ENCODE measurements at places on chromosomes 12 and 14.

DNA sequence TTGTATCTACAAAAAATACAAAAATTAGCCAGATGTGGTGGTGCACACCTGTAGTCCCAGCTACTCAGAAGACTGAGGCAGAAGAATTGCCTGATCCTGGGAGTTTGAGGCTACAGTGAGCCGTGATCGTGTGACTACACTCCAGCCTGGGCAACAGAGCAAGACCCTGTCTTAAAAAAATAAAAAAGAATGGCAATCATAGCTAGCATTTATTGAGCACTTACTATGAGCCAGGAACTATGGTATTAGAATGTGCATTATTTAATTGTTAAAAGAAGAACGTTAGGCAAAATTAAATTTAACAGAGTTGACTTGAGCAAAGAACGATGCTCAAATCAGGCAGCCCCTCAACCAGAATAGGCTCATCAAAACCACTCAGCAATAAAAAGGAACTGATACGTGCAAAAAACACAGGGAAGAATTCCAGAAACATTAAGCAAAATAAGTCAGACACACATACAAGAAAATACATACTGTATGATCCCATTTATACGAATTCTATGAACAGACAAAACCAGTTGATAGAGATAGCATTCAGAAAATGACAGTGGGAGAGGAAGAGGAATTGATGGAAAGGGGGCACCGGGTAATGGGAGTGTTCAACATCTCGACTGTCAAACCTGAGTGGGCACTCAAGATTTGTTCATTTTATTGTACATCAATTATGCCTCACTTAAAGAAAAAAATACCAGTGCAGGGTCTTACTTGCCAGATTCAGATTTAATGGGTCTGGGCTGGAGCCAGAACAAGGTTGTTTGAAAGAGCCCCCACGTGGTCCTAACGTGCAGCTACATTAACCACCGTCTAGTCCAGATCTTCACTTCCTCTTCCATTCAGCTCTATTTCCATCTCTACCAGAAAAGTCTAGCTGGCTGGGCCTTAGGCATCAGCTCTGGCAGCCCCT, 8.0 kb downstream of the SCNN1A start:
- DNase-seq = no peak

- no peak for DNase-seq
These were observed 19.3 kb downstream of the FMNL3 start for GRCh38 chr12:49687941-49688340.

GRCh38 chr14:53619691-53620231, 336.9 kb downstream of the BMP4 start:
- DNase-seq = no peak

GRCh38 chr14:61321385-61322010, at the start of gene PRKCH:
TSS of gene PRKCH (plus strand) at chr14:61321579. CDS start at chr14:61322102, 523 bp downstream.
- DNase-seq = peak; percentile 83

DNA sequence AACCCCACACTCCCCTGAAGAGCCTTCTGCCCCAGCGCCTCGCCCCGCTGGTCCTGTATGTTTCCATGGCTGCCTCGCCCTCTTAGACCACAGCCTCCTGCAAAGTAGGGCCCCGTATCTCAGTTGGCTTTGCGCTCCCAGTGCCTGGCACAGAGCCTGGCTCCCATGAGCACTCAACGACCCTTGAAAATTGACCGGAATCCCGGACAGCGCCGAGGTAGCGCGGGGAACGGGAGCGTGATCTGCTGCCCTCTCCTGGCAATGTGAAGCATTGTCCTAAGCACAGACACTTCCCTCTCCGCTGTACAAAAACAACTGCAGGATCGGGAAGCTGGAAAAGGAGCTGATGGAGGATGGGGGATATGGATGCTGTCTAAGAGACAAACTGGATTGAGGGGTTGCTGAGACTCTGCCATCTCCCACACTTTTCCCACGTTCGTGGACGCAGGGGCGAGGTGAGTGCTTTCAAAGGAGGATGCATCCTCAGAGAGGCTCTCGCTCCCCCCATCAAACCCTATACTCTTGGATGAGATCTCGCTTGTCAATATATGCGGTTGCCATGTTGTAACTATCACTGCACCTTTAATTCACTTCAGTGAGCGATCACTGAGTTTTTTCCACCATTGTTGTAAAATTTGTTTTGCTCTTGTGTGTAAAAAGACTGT, 10.7 kb upstream of the FKBP4 start:
- peak; percentile 46 for DNase-seq

DNA sequence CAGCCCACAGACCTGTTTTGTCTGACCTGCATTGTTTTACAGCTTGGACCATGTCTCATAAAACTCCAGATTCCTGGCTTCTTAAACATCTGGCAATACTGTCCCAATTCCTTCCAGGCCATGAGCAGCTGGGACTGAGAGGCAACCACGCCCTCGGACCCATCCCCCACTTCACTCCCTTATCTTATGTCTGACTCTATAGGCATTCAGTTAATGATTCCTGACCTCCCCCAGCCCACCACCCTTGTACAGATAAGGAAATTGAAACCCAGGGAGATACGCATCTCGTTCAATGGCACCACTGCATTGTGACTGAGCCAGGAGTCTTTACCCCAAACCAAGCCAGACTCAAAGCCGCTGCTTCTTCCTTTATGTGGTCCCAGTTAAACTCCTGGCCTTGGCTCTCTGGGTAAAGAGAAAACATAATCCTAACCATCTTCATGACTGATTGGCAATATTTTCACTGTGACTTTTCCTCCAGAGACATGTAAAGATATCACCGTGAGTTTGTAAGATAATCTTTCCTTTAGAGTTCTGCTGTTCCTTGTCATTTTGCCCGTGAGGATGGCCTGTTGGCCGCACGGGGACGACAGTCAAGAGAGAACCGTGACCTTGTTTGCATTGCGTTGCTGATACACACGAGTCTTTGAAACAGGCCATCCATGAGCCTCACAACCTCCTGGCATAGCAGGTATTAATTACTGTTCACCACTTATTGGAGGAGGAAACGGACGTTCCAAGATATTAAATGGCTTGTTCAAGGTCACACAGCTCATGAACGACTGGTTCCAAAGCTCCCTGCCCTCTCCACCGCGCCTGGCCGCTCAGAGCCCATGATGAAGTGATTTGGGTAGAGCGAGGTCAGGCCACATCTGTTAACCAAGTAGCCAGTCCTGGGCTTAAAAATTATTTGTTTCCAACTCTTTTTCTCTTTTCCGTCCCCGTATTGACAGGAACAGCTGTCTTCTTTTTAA, 39.4 kb downstream of the MAP1LC3B2 start:
- DNase-seq = no peak

DNA sequence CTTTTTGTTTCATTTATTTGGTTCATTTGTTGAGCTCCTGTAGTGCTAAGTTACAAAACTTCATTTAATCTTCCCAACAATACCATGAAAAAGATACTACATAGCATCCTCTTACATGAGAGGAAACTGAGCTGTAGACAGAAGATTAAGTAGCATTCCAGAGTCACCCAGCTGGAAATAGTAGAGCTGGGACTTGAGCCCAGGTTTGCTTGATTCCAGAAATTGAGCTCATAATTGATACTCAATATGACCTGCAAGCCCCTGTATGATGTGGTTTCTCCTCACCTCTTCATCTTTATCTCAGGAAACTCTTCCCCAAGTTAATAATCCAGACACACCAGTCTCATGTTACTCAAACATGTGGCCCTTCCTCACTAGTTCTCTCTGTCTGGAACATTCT, 87.0 kb upstream of the DAAM1 start:
- DNase-seq = no peak

DNA sequence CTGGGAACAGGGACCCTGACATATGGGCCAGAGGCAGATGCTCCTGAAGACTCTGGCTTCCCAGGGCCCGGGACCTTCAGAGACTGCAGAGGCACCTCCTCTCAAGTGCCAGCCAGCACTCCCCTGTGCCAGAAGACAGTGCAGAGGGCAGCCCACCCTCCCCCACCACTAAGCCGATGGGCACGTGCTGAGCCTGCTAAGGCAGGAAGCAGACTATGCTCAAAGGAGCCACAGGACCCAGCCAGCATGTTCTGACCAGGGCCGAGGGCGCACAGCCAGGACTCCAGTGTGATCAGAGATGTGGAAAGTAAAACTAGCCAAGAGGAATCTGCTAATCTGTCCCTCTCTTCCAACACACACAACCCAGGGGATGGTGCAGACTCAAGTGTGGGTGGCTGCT, 29.8 kb downstream of the DIO3 start:
- no peak for DNase-seq

- DNase-seq = no peak
These were observed 59.9 kb upstream of the CCDC60 start for GRCh38 chr12:119274636-119275065.

DNA sequence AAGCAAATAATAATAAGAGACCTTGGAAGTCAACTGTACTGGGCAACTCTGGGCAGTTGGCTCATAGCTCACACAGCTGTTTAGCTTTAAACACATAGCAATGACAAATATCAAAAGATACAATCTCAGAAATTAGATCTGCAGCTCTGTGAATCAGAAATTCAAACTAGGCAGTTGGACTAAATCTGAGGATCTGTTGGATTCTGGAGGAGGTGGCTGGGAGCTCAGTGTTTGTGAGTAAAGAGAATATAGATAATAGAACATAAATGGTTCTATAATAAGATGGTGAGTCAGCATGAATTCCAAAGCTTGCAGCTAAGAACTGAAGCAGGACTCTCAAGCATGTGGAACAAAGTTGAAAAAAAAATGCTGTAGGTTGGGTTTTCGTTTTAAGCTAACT, 1949.4 kb upstream of the SEL1L start:
- no peak for DNase-seq

GRCh38 chr14:89899291-89899690, 55.2 kb downstream of the EFCAB11 start:
- no peak for DNase-seq

DNA sequence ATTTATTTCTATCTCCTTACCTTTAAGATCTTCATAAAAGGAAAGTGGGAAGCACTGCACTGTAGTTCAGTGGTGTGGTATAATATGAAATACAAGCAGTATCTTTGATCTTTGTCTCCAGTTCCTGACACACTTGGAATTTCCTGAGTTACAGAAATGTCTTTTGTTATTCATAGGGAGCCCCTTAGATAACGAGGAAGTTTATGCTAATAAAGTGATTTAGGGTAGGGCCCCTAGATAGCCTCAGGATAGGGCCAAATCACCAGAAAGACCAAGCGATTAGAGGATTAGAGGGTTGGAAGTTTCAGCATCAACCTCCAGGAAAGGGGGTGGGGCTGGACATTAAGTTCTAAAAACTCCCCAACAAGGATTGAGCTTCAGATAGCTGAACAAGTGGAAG, 29.9 kb upstream of the DDHD1 start:
- no peak for DNase-seq

- DNase-seq = no peak
These were observed 130.3 kb downstream of the TMEM30B start for GRCh38 chr14:61150851-61151250.

DNA sequence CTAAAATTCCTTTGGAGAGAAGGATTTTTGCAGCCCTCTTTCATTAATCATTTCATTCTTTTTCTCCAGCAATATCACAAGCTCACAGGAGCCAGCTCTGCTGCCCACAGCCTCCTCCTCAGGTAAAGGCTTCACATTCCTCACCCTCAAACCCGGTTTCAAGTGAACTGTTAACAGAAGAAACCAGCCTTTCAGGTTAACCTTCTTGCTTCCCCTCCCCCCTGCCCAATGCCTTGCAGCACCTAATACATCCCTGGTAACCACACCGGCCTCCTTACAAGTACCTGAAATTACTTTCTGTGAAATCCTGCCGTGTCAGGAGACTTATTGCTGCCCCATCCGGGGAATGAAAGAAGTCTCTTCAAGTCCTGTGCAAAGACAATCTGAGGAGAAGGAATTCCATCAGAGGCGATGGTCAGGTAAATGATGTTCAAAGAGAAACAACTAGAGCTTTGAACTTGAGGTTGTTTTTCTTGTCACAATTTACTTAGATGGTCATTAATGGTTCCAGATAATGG, 111.2 kb downstream of the MYRFL start:
- no peak for DNase-seq

GRCh38 chr14:24249230-24250021, 7.0 kb upstream of the TINF2 start:
- no peak for DNase-seq

DNA sequence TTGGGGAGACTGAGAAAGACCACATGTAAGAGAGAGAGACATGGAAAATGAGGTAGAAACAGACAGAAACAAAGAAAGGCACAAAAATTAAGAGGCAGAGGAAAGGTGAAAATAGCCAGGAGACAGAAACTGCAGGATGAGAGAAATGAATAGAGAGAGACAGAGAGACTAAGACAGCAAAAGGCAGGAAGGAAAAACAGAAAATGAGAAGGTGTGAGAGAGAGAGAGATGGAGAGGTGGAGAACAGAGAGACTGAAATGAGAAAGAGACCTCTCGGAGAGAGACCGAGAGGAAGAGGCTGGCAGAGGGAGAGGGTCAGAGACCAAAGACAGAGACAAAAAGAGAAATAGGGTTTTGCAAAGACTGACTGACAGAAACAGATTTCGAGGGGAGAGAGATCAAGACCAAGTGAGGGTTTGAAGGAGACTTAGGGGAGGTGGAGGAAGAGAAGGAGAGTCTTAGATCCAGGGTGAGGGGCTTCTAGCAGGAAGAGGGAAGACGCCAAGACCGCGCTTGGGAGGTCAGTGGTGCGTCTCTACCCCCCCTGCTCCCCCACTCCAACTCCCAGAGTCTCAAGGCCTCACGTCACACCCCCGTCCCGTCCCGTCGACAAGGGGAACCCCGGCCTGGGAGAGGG, 1.1 kb upstream of the AQP5 start:
- DNase-seq = no peak

- DNase-seq = no peak
These were observed 713.9 kb upstream of the USP15 start for GRCh38 chr12:61546296-61546695.

DNA sequence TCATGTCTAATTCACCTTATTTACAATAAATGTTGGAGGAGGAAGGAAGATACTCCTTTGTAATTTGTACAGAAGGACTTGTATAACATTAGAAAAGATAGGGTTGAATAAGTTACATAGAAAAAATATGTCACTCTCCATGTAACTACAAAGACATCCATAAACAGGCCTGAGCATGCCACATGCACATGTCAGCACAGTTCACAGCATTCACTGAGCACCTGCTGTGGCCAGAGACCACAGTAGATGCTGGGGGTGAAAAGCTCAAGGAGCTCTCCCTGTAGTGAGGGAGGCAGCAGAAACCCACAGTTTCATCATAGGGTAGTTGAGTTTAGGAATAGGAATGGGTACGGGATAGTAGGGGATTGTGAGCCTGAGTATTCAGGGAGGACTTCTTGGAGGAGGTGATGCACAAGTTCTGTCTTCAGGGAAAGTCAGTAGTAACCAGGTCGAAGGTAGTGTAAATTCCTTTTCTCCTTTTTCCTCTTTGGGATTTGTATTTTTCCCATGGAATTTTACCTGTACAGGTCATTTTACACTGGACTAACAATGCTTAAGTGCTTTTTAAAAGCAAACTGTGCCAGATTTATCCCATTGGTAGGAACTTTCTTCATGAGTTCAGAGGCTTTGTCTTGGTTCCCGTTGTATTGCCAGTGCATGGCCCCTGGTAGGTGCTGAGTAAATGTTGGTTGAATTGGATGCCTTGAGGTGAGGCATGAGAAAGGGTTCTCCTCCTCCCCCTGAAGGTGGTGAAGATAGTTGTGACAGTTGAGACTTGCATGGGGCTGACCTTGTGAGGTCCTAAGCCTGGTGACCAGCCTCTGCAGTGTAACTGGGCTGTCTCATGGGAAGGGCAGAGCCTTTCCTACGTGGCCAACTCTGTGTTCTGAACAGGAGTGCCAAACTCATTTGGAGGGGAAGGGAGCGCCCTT, 20.2 kb downstream of the PRKCH start:
- DNase-seq = no peak

Data from stimulated activated CD4-positive, alpha-beta T cell treated with anti-CD3 and anti-CD28 coated beads, Interleukin-4, amount 100 ng/mL, for 1 hour (primary cell).